Gastroesophageal sphincter (tissue), 4 donors: ENCODE measurements at places on chromosomes 13 and 19. TPM values are rescaled to one million over a fixed set of nuclear protein-coding genes. Genes with fewer than 3 reads are reported as not detected.

The ZNF726 gene
- 0.27 TPM for total RNA-seq

The FAM216B gene
- not detected for total RNA-seq

The CYSLTR2 gene
- 0.16 TPM for total RNA-seq

The SMAD9 gene
- total RNA-seq, result 93.7 TPM

The COX6B2 gene
- total RNA-seq, result not detected

The CD33 gene
- 2.8 TPM for total RNA-seq

The TPRX1 gene
- not detected for total RNA-seq

The CBY2 gene
- total RNA-seq, result not detected

DNA sequence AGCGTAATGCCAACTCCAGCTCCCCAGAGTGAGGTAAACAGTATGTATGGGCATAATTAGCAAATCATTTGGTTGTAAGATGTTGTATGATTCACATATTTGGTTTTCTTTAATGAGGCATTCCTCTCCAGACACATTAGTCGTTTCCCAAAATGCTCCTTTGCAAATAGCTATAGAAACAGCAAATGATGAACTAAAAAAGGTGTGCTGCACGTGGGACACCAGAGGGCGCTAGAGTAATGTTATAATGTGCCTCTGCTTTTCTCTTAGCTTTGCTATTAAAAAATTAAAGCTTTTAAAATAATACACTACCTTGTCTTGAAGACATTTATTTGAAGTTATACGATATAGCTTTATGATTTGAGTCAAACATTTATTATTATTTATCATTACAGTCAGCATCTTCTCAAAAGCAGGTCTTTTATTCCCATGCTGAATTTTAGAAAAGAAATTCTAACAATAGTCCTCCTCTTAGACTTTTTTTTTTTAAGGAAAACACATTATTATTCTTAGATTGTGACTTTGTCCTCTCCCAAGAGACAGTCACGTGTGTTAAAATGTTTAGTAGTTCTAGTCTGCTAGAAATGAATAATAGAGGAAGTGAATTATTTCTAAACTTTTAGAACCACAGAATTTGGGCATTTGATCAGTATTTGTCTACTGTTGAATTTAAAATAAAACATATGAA is 121.6 kb upstream of the FRY start:
- ATAC-seq, result no peak

DNA sequence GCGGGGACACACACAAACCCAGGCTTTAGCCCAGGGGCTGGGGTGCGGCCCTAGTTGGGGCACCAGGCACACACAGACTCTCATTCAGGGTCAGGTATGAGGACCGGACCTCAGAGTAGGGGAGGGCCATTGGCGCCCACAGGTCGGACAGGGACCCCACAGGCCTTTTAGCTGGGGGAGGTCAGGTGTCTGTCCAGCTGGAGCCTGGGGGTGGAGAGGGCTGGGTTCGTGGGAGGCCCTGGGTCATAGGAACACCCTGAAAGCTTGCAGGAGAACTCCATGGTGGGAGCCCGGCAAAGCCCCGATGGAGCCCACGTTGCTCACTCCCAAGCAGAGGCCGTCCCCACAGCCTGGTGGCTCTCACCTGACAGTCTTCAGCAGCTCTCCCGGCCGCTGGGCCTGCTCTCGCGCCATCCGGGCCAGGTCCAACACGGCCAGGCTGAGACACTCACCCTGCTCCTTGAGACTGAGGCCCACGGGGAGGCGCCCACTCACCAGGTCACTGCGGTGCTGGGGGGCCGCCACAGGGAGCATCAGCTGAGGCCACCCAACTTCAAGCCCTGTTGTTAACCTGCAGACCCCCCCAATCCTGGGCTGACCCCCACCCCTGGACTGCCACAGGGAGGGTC is 5.0 kb downstream of the JAK3 start:
- ATAC-seq, result no peak

DNA sequence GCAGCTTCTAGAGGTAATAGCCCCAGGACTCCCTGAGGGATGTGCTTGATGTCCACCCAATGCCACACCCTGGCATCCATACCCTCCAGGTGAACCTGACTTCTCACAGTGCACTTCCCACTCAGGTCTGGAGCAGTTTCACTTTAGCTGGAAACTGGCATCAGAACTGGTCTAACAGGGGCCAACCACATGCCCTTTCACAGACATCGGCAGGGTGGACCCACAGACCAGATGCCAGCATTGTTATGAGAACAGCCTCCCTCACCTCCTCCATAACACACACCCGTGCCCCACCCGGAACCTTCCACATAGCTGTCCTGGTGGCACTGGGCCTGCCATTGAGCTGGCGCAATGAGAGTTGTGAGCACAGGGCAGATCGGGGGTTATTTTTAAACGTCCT is 77.4 kb upstream of the GPR12 start:
- ATAC-seq, result no peak

GRCh38 chr13:112961457-112962369 is 7.3 kb upstream of the MCF2L start:
- no peak for ATAC-seq

DNA sequence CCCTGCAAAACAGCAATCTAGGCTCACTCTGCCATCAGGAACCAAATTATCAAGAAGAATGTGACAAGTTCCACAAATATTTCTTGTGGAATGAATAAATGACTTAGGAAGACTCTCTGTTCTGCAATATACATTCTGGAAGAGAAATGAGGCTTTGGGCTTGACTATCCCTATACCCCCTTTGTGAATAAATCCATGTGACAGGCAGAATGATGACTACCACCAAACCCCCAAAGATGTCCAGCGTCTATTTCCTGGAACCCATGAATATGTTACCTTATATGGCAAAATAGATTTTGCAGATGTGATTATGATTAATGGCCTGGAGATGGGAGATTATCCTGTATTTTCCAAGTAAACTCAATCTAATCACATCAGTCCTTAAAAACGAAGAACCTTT is 139.3 kb downstream of the ENOX1 start:
- no peak for ATAC-seq

DNA sequence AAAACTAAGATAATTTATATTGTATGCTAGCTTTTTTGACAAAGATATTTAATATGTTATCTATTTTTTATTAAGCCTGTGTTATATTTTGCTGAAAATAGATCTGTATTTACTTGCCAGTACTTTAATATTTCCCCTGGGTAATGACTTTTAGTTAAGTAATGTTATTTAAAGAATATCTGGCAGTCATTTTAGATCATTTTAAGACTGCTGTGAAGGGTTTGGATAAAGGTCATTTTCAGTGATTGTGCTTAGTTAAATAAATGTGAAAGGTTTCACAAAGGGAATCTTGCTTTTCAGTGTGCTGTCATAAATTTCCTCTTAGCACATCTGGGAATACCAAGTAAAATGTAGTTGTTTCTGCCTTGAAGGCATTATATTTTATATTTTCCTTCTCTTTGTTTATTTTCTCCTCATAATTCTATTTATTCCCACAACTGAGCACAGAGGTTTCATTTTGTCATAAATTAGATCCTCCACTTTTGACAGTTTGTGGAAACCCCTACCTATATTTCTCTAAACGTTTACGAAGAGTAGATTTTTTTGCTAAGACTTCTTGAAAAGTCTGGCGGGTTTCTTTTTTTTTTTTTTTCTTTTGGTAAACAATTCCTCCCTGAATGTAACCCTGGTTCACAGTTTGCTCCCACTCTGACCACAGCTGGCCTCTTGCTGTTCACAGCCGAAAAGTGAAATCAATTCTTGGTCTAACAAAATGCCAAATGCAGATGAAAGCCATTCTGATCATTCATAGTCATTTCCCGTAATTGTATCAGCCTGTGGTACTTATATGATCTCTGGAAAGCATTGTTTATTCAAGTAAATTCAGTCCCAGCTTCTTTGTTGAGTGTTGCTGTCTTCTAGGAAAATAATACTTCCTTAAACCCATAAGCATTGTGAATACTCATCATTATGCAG is 87.8 kb downstream of the MAB21L1 start:
- ATAC-seq, result no peak

- peak; percentile 31 for ATAC-seq
Observed at GRCh38 chr13:65830411-65831205, 1399.5 kb downstream of the PCDH9 start.

GRCh38 chr19:15419413-15420025 is 731 bp upstream of the AKAP8L start:
- ATAC-seq, result no peak

DNA sequence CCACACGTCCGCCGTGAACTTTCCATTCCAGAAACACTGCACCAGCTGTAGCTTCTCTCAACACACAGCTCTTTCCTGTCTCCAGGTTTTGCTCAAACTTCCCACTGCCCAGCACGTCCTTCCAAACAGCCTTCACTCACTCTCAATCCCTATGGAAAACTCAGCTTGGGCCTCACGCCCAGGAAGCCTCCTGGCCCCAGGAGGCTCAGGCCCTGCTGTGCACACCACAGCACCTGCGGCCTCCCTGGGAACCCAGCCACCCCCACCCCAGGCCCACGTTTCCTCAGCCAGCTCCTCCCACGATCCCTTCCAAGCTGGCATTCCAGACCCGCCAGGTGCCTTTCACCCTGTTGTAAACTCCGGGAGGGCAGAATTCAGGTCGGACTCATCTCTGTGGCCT is 35.2 kb downstream of the C13orf46 start:
- no peak for ATAC-seq

DNA sequence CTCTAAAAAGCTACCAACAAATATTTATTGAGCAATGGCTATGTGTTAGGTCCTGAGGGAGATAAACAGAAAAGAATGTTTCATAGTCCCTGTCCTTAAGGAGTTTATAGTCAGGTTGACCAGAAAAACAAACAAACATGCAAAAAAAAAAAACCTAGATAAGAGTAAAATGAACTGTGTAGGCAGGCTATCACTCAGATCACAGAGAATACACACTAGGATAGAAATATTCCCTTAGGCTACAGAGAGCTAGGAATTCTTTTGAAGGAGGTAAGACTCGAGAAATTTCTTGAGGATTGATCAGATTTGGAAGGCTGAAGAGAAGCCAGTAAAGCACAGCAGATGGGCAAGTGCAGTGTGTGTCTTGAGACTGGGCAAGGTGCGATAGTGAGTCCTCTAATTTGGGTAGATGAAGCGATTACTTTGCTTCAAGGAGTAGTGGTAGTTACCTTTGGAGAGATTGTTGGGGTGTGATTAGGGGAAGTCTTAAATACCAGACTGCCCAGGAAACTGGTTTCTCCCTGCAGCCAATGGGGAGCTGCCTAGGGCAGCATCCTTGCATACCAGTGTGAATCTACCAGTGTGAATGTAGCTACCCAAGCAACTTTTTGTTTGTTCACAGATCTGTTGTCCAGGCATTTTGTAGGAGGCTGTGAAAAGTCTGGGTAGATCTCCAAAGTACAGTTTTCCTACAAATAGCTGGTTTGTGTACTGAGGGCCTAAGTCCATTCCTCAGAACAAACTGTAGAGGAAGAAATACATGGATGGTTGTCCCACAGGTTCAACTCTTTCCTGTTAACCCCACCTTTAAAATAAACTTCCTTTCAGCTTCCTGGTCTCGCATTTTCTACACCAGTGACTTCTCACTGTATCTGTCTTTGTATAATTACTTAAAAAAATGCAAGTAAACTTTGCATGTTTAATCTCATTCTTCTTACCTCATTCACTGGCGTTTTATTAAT is 314.1 kb downstream of the KLF5 start:
- no peak for ATAC-seq

GRCh38 chr19:6794686-6795431 is 22.4 kb downstream of the VAV1 start:
- no peak for ATAC-seq

- ATAC-seq, result no peak
Observed at GRCh38 chr19:13823256-13823655, 28.0 kb downstream of the ZSWIM4 start.
